Hematopoietic multipotent progenitor cell treated with erythropoietin and hydrocortisone succinate and interleukin-3 and kit ligand, for 8 days (in vitro differentiated cells): ENCODE measurements at places on chromosomes 3 and 15.
A peak's percentile ranks its signal among the peaks of the same experiment; 100 is the strongest.

GRCh38 chr15:27353856-27354255 lies 382.9 kb downstream of the GABRG3 start:
- DNase-seq, result no peak

DNA sequence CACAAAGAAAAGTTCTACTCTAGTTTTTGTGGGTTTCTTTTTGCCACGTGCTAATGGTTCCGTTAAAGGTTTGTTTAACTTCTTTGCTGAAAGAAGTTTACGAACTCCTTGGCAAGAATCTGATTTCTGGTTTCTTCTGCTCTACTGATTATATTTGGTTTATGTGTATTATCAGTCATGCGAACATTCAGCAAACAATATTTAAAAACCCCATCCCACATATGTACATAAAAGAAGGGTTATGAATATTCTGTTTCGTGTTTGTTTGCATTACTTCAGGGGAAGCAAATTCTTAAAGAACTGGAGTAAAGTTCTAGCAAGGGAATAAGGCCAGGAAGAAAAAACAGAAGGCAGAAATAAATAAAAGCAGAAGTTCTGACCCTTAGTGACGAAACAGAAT lies 9.8 kb downstream of the LARS2 start:
- no peak for DNase-seq

- no peak for DNase-seq
These were observed 319.8 kb downstream of the LRTM1 start for GRCh38 chr3:54608041-54608440.

DNA sequence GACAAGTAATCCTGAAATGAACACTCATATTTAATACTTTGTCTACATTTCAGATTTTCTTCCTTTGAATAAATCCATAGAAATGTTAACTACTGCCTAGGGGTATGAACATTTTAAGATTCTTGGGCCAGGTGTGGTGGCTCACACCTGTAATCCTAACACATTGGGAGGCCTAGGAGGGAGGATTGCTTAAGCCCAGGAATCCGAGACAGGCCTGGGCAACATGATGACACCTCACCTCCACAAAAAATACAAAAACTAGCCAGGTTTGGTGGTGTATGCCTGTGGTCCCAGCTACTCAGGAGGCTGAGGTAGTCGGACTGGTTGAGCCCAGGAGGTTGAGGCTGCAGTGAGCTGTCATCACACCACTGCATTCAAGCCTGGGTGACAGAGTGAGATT lies 73.9 kb upstream of the PIAS1 start:
- no peak for DNase-seq

GRCh38 chr3:117104792-117105191 lies 395.2 kb downstream of the TUSC7 start:
- no peak for DNase-seq

DNA sequence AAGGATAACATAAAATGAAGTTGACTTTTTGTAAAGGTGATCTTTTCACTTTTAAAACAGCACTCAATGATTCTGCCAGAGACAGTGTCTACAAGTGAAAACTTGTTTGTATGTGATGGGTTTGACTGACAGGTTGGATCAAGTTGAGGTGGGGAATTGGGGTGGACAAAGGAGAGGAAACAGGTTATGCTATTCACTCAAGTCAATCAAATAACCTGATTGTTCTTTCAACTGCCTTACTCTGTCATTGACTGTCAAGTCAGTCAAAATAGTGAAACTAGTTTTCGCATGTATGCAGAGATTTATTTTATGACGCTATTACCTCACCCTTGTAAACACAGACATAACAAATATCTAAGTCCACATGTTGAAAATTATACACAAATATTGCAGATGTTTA lies 187.7 kb downstream of the ROBO2 start:
- DNase-seq, result no peak

DNA sequence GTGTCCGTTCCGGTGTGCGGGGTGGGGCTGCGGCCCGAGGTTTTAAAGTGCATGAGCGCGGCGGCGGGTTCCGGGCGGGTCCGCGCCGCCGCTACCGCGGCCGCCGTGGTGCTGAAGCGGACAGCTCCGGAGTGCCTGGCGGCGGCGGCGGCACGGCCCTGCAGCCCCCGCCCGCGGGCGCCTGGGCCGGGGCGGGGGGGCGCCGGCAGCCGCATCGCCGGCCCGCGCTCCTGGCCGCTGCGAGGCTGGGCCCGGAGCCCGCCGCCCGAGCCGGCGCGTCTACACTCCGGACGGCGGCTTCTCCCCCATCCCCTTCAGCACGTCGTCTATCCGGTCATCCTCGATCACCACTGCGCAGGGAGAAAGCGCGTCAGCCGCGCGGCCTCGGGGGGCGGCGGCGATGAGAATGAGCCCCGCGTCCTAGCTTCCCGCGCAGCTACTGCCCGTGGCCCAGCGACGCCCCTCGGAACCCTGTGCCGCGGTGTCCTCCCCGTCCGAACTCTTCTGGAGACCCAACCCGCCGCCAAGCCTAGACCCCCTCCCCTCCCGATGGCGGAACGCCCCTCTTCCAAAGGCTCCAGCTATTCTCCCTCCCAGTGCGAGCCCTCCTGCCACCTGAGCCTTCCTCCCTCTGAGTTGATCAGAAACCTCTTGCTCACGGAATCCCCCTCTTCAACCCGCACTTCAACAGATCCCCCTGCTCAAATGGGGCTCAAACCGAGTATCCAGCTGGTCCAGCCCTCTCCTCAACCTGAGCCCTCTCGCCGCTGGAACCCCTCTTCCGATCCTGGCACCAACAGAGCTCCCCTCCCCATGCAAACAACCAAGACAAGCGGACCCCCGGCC lies 1.3 kb downstream of the CAMK2N2 start:
- no peak for DNase-seq

GRCh38 chr3:46856576-46857471 lies 6.4 kb downstream of the MYL3 start:
- no peak for DNase-seq

GRCh38 chr3:47746264-47746663 lies 35.4 kb downstream of the SMARCC1 start:
- DNase-seq, result no peak

DNA sequence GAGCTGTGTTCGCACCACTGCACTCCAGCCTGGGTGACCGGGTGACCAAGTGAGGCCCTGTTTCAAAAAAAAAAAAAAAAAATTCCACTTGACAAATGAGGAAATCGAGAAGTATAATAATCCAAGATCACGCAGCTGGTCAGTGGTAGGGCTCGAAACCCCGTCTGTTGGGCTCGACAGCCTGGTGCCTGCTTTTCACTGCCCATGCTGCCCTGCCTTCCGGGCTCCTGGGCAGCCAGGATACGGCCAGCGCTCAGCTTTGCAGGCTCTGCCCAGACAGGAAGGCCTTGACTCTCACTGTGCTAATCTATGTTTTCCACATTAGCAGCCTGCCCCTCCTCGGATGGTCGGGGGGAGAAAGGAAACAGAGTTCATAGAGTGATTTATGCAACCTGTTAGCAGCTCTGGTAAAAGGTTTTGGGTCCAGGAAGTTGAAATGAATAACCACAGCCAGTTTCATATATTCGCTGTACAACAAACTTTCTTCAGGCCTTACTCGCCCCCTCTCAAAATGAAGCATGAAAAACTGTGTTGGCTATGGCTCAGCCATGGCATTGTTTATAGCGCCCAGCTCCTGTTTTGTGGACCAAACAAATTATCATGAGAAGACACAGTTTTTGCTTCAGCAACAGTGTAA lies 108.8 kb downstream of the XXYLT1 start:
- peak; percentile 81 for DNase-seq

- no peak for DNase-seq
These were observed 16.9 kb upstream of the FILIP1L start for GRCh38 chr3:100131241-100131640.
